Fibroblast of skin of left biceps (primary cell): ENCODE measurements at places on chromosomes 7 and 10.

GRCh38 chr7:42471573-42472174 is 234.7 kb upstream of the GLI3 start:
- DNase-seq = no peak

DNA sequence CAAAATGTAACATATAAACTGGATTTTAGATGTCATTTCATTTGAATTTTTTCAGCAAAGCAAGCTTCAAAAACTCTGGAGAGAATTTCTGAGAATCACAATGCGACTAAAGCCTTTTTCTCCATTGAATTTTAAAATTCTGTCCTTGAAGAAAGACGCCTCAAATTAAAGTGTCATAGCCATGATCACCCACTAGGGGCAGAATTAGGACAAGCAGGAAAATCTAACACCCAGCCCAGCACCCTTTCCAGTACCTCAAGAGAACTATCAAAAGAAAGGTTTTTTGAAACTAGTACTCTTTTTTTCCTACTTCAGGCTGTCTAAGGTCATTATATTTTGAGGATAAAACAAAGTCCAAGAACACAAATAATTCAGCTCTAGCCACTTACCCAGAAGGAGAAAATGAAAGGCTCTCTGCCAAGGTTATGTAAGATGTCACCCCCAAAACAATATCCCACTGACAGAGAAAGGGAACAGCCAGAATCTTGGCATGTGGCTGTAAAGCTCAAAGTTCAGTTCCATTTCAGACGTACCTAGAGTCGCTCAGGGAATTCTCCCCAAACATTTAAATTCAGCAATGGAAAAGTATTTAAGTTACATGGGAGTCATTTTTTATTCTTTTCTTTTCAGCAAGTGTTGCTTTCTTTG is 299.4 kb downstream of the SNX13 start:
- no peak for DNase-seq

GRCh38 chr7:149598721-149599308 is 101.2 kb upstream of the ZNF746 start:
- DNase-seq = no peak

- no peak for DNase-seq
Measured at GRCh38 chr10:77587416-77587790, 50.2 kb downstream of the KCNMA1 start.

DNA sequence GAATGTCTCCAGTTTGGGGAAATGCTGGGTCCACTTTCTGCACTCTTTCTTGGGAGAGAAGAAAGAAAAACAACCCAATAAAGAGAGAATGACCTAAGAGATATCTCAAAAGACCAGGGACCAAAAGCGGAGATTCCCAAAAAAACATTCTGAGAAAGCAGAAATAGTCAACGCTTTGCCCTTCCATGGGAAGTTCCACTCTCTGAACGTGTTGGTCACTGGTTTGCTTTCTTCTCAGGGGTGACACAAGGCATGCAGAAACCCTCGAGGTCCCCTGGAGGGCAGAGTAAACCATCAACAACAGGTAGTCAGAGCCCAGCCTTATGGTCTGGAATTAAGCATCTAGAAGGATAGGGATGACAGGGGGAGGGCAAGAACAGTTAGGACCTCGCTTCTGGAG is 26.2 kb upstream of the AOAH start:
- DNase-seq = no peak

GRCh38 chr7:68865351-68866199 is 732.7 kb upstream of the AUTS2 start:
- DNase-seq = no peak

DNA sequence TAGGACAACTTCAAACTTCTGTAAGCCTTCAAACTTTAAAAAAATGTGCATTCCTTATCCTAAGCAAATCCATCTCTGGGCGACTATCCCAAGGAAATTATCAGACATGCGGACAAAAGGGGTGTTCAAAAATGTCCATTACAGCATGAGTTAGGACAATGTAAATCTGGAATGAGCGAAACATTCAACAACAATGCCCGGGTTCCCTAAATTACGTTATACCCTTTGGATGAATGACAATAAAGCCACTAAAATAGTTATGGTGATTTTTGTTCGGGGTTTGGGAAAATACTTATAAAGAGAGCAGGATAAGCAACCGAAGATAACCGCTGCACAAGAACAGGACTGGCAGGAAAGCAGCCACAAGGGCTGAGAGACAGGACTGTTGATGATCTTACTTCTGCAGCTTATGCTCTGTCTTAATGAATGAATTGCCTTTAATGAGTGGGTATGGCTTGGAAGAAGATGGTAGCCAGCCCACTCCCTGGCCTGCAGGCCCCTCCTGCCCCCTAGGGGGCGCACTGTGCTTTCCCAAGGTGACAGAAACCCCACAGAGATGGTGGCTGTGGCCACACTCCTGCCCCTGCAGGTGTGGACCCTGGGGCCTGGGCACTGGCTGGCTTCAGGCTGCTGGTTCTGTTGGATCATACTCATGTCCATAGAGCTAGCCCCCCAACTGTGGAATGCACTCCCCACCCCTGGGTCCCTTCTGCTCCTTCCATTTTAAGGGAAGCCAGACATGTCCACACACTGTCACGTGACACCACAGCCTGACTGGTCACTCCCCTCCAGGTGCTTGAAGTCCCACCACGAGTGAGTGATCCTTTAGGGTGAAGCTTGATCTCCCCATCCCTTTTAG is 45.0 kb downstream of the ZCCHC24 start:
- no peak for DNase-seq

- no peak for DNase-seq
Measured at GRCh38 chr10:43029043-43029442, 47.8 kb upstream of the RET start.

DNA sequence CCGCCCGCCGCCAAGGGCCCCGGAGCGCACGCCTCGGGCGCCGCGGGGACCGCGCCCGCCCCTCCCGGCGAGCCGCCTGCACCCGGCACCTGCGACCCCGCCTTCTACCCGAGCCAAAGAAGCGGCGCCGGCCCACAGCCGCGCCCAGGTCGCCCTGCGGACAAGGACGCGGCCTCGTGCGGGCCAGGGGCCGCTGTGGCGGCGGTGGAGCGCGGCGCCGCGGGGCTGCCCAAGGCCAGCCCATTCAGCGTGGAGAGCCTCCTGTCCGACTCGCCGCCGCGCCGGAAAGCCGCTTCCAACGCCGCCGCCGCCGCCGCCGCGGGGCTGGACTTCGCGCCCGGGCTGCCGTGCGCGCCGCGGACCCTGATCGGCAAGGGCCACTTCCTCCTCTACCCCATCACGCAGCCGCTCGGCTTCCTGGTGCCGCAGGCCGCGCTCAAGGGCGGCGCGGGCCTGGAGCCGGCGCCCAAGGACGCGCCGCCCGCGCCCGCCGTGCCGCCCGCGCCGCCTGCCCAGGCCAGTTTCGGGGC is 3.5 kb downstream of the UNCX start:
- DNase-seq = no peak

DNA sequence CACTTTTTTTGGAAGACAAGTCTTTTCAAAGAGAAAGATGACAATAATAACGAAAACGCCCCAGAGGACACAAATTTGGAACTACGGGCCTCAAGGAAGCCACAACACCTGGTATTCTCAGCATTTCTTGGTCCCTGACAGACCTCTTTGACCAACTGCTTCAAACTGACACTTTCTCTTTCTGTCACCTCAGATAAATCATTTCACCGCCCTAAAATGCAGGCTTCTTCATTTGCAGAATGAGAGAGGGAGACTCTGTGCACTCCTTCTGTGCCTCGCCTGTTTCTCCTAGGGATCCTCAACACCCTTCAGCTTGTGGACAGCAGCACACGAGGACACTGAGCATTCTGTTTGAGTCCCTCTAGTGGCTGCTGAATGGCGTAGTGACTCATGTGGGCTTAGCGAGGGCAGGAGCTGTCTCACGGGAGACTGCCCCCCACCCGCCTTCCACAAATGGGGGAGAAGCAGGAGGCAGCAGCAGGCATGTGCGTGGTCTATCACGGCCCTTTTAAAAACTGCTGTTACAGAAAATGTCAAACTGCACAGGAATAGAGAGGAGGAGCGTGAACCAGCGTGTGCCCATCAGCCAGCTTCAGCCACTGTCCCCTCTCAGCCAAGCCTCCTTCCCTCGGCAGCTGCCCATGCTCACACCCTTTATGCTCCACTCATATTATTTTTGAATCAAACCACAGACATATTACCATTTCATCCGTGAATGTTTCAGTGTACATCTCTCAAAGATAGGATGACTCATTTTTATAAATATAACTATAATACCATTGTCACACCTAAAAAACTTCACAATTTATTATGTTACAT is 41.4 kb downstream of the GSDME start:
- DNase-seq = no peak

DNA sequence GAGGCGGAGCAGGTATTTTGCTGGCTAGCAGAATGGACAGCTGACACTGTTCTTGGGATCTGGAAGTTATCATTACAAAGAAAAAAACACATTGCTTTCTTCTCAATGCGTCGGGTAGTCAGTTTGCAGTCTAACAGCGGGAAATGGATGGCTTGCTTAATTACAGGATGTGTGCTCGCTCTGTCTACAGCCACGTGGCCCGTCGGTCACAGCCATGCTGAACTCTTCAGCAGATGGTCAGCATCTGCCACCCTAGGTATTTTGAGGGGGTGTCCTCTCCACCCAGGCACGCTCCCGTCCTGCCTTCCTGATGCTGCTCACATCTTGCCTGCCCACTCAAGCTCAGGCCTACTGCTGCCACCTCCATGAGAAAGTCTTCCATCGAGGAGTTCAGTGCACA is 20.4 kb upstream of the INMT start:
- no peak for DNase-seq

DNA sequence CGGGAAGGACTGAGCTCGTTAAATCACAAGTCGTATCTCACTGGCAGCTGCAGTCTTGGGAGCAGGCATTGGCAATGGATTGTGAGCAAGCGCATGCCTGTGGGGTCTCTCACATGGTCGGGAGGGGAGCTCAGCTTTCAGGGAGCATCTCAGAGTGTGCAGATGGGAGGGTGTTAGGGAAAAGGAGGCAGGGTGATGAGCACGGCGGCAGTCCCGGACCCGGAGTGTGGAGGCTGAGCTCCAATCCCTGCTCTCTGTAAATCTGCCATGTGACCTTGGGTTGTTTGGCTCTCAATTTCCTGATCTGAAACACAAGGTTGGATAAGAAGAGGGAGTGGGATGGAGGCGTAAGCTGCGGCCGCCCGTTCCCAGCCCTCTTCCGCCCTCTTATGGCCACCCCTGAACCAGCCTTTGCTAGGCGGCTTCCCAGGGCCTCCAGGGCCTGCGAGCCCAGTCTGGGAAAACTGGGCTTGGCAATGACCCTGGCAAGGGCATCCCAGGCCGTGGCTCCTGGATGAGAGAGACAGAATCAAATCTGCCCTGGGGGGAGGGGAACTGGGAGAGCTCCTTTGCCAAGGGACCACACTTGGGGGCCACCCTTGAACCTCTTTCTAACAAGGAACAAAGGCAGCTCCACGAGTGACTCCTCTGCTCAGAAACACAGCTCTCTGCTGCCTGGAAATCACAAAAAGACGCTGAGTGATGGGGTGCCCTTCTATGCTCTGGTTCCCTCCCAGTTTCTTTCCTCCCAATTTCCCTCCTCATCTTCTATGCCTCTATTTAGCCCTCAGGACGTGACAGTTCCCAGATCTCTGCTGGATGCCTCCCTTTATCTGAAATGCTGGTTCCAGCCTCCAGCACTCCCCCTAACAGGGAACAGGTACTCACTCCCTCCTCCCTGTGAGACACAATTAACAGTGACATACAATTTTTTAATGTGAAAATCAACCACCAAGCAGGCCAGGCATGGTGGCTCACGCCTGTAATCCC is 41.7 kb upstream of the LOXL4 start:
- peak; percentile 67 for DNase-seq

DNA sequence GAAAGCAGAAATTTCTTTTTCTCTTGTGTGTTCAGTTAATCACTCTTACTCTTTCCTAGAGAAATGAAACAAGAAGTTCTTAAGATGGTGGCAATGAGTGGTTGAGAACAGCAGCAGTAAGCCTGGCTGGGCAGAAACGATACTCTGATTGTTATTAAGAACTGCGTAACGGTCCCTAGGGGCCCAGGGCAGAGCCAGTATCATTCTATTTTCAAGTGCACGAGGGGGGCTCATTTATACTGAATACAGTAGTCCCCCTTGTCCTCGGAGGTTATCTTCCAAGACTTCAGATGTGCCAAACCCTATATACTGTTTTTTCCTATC is 64.9 kb downstream of the EEPD1 start:
- DNase-seq = no peak

GRCh38 chr7:469563-469961 is 50.1 kb downstream of the PDGFA start:
- DNase-seq = no peak

GRCh38 chr10:24706479-24707118 is 17.1 kb downstream of the ARHGAP21 start:
- peak; percentile 86 for DNase-seq

GRCh38 chr10:99329554-99330346 is 594 bp downstream of the CNNM1 start:
- no peak for DNase-seq

DNA sequence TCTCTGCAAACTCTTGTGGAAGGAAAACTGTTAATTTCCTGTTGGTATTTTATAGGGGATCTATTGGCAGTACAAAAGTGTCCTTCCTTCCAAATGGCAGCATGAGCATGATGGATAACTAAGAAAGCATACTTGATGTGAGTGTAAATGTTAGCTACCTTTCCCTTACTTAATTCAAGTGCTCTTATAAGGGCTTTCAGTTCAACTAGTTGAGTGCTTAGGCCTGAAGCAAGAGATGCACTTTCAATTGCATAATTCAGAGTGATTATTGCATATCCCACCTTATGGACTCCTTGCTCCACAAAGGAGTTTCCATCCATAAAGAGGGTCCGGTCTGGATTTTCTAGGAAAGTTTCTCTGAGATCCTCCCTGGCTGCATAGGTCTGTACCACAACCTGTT is 56.3 kb upstream of the CYP2C8 start:
- no peak for DNase-seq

DNA sequence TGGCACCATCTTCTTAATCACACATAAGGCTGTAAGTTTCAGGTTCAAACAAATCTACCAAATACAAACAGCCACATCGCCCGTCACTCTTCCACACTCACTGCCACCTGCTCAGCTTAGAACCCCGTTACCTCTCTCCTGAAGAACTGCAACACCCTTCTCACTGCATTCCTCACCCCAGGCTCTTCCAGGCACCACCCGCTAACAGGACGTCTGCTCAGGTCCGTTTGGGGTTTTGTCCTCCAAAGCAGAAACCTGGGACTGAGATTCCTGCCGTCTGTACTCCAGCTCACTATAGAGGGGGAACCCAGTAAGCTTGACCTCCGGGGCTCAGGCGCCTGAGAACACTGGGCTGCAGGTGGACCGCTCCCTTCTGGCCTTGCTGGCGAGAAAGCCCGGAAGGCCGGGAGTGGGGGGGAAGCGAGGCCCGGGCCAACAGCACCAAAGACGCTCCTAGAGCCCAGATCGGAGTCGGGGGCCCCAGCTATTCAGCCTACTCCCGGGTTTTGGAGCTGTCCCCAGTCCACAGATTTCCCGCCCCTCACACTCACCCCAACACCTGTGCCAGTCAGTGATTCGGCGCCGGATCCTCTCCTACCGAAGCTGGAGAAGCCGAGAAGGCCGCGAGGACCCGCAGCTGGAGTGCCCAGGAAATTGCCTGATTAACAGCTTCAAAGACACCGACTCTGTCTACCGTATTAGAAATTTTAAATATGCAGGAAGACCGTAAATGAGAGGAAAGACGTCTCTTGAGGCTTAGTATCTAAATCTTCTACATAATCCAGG is at the start of gene AP3M1:
Gene AP3M1, minus strand, starts transcription at position 625 of the 786 bp plus-strand sequence. CDS start 12,449 bp downstream, outside the sequence.
- DNase-seq = no peak
